ENCODE measurements at places on chromosomes 16 and 17.

DNA sequence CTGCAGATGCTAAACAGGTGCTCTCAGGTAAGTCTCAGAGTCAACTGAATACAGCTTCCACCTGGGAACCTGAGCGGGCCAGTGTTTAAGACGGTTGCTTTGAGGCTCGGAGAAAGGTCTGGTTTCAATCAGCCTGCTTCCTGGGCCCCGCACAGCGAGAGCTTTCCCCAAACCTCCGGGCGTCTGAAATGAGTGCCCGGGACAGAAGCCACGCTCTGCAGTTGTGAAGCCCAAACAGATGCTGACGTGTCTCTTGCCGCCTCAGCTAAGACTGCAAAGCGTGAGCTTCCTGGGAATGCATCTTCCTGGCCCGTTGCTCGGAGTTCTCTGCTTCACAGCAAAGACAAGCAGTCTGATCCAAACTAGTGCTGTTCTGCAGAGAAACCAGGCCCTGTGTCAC is 36.7 kb downstream of the PLXDC1 start:
- DNase-seq, result no peak

DNA sequence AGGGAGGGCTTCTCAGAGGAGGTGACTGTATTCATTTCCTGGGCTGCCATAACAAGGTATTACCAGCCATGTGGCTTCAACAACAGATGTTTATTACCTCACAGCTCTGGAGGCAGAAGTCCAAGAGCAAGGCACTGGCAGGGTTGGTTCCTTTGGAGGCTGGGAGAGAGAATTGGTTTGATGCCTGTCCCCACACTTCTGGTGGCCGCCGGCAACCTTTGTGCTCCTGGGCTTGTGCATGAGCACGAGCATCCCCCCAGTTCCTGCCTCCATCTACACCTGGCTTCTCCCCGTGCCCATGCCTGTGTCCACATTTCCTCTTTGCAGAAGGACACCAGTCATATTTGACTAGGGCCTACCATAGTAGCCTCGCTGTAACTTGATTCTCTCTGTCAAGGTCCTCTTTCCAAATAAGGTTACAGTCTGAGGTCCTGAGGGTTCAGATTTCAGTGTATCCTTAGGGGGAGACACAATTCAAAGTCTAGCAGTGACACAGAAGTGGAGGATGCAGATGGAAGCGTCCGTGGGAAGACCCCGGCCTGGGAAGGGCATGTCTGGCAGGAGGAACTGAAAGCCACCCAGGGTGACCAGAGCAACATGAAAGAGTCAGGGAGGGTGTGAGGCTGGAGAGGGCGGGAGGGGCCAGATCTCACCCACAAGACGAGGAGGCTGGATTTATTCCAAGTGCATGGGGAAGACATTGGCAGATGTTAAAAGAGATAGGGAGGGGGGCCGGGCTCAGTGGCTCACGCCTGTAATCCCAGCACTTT is 188.2 kb upstream of the HSBP1 start:
- peak; percentile 20 for DNase-seq

GRCh38 chr17:49287481-49287880 is 56.9 kb upstream of the PHOSPHO1 start:
- no peak for DNase-seq

GRCh38 chr16:13552062-13552959 is 367.6 kb upstream of the ERCC4 start:
- no peak for DNase-seq

GRCh38 chr17:1460233-1460632 is 4.2 kb upstream of the CRK start:
- DNase-seq, result no peak

DNA sequence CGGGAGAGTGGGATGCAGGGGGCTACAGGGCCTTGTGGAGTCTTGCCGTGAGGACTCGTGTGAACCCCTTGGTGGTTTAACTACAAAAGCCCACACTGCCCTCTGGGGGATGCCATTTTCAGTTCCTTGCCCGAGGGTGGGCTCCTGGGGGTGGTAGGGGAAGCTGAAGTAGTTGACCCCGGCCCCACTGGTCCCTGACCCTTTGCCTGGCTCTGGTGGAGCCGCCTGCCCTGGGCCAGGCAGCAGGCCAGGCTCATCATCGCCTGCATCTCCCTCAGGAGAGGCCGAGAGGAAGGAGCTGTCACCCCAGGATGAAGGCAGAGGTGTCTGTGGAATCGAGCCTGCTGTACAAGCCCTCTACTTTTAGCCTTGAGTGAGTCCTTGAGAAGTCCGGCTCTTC is 10.2 kb downstream of the COX4I1 start:
- DNase-seq, result no peak

GRCh38 chr17:72199256-72199655 is 78.4 kb downstream of the SOX9 start:
- no peak for DNase-seq

- DNase-seq, result no peak
Measured at GRCh38 chr16:56583351-56584168, 5.8 kb upstream of the MT3 start.

- DNase-seq, result no peak
Measured at GRCh38 chr17:69060822-69061221, at the start of gene ABCA9. ABCA9 (minus strand) TSS chr17:69060927; CDS start chr17:69051126, 9,801 bp downstream.

- DNase-seq, result no peak
Measured at GRCh38 chr17:12909511-12909910, 108.3 kb downstream of the ELAC2 start.
